Transverse colon (tissue), 4 donors: ENCODE measurements at places on chromosomes 16 and 17. TPM values are rescaled to one million over a fixed set of nuclear protein-coding genes. Genes with fewer than 3 reads are reported as not detected.

GRCh38 chr17:75315541-75316243 lies 26.5 kb upstream of the SLC25A19 start:
- no peak for DNase-seq

The OR2C1 gene
- total RNA-seq, result not detected

GRCh38 chr16:1929578-1930337 lies 11.5 kb upstream of the HS3ST6 start:
- peak; percentile 93 for DNase-seq

DNA sequence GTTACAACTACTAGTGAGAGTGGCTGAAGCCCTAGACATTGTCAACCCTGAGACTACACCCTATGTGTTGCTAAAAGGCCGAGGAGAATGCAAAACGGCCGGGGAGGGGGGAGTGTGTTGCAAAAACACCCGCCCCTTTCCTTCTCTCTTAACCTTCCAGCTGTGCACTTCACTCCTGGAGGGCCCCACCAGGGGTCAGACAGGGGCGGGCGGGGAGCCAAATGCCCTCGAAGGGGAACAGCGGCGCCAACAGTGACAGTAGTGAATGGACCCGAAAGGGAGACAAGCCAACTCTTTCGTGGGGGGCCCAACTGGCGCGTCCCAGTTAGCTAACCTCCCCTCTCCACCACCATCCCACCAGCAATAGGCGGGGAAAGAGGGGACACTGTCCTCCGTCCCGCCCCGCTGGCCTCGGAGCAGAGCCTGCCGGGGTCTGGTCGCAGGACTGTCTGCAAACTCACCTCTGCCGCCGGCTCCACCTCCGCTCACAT lies 352 bp downstream of the MARF1 start:
- DNase-seq, result peak; percentile 81

GRCh38 chr16:67372664-67373063 lies 20.6 kb downstream of the TPPP3 start:
- no peak for DNase-seq

- no peak for DNase-seq
Observed at GRCh38 chr16:72029567-72030271, 21.2 kb downstream of the DHODH start.

- DNase-seq, result no peak
Observed at GRCh38 chr17:67215991-67216421, 29.0 kb downstream of the HELZ start.

DNA sequence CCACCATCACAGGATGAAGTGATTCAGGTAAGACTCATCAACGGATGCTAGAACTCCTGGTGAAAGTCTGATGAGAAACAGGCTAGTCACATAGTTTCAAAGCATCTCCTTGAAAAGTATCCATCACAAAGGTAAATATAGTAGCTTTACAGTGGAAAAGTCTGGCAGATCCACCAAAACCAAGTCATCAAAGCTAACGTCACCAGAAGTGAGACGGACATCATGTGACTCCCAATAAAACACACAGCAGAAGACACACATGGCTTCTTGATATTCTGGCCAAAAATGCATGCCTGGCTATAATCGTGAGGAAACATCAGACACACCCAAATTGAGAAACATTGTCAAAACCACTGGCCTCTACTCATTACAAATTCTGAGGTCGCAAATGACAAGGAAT lies 17.9 kb upstream of the TRPV3 start:
- DNase-seq, result no peak

The KRT33B gene
- not detected for total RNA-seq

GRCh38 chr16:50781518-50781917 lies 39.6 kb downstream of the CYLD start:
- no peak for DNase-seq

The MYH2 gene
- not detected for total RNA-seq

DNA sequence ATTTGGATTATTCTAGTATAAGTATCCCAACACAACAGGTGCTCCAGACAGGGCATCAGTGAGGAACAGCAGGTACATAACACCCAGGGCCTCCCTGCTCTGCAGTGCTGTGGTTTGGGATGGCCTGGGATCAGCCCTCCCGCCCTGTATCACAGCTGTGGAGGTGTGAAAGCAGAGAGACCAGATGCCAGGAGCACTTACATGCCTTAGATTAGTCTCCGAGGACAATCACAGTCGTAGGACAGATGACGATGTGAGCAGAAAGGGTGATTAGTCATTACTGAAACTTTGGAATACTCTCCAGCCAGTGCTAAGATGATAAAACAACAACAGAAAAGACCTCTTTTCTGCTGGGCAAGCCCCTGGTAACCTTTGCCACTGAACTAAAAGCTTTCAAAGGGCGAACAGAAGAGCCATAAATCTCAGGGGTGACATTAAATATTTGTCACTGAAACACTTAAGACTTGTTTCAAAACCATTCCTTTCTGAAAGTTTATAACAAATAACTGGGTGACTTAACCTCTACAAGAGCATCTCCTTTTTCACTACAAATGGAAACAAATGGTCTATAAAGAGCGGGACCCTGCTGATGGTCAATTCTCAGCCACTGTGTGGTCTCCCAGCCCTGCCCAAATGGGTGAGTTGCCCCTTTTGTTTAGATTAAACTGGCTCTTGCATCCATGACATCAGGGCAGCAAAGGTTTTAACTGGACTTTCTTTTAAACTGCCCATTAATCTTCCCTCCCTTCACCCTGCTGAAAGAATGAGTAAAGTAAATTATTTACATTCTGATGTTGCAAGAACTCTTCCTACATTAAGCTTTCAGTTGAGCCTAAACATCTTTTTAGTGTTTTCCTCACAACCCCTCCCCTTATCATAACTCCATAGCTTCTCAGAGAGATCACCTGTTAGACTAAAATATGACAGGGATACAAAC lies 183.1 kb upstream of the COX10 start:
- no peak for DNase-seq

- no peak for DNase-seq
Observed at GRCh38 chr17:42424991-42425610, 2.0 kb upstream of the CAVIN1 start.

DNA sequence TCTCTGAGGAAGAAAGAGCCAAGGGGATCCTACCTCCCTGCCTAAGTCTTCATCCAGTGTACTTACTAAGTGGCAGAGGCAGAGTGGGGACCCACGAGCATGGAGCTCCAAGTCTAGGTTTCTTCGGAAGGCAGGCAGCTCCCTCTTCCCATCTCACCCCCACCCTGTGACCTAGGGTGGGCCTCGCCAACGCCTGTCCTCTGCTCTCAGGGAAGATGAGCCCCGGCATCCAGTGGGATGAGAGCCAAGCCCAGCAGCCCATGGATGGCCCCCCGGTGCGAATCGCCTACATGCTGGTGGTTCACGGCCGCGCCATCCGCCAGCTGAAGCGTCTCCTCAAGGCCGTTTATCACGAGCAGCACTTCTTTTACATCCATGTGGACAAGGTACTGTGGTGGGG lies 8.3 kb downstream of the XYLT2 start:
- DNase-seq, result no peak

GRCh38 chr16:2698965-2699750 lies 16.8 kb downstream of the KCTD5 start:
- no peak for DNase-seq

The TBC1D3K gene
- total RNA-seq, result not detected
